ENCODE measurements at places on chromosomes 4 and X.

GRCh38 chrX:129769467-129770154 lies 10.1 kb upstream of the SASH3 start:
- DNase-seq, result no peak

GRCh38 chr4:81498046-81498445 lies 26.3 kb upstream of the RASGEF1B start:
- DNase-seq, result no peak

DNA sequence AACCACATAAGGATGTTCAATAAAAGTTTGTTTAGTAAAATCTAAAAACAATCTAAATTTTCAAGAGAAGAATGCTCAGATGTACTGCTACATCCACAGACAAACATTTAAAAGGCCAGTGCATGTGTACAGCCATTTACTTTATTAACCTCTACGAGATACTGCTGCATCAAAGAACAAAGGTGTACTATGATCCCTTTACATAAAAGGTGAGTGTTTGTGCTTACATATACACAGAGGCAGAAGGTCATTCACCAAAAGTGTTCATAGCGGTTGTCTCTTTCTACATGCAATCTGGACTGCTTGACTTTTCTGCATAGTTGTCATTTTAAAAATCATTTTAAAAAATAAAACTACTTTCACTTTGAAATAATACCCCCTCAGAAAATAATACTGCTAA lies 81.7 kb downstream of the AFAP1 start:
- DNase-seq, result no peak

GRCh38 chr4:86759298-86759697 lies 89.9 kb downstream of the SLC10A6 start:
- no peak for DNase-seq

GRCh38 chr4:5238173-5238572 lies 186.9 kb downstream of the STK32B start:
- no peak for DNase-seq

DNA sequence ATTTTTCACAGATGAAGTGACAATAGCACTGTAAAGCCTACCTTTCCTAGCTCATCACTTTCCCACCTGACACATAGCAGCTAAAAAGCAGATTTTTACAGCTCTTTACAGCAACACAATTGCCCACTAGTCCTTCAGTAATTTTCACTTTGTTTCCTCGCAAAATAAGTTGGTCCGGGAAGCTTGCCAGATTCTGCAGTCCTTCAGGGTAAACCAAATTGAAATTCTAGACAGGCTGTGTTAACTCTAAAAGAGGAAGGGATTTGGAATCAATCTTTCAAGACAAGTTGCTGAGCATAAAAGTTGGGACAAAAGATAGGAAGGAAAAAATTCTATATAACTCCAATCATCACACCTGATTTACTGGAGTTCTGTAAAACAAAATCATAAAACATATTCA lies 8.7 kb downstream of the C1QTNF7 start:
- no peak for DNase-seq

- no peak for DNase-seq
Measured at GRCh38 chr4:164949448-164950143, 27.9 kb downstream of the TRIM61 start.

DNA sequence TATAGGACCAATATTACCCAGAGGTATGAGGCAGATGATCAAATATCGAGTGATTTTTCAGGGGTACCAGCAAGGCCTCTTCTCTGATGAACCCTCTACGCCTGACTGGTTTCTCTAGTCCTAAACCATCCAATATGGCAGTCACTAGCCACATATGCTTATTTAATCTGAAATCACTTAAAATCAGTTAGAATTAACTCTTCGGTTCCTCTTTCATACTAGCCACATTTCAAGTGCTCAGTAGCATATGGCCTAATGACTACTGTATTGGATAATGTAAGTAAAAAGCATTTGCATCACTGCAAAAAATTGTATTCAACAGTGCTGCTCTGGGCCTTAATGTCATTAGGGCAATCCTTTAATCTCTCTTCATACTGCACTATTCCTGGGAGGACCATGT lies 4.4 kb upstream of the APBB2 start:
- no peak for DNase-seq

GRCh38 chr4:22745234-22745633 lies 52.5 kb downstream of the GBA3 start:
- no peak for DNase-seq

DNA sequence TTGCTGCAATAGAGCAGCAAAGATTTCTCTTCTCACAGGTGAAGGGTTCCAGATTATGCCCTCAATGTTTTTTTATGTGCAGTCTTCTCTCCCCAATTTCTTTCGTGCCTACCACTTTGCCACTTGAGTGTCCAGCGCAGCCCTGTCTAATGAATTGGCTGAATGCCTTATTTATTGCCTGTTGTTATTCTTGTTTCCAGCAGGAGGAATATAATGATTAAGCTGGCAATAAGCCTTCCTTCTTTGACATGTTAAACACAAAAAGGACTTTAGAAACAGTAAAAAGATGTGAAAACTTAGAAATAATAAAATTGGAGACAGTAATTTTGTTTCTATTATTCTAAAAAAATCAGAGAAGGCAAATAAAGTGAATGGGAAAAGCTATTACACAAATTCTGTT lies 34.6 kb upstream of the FRAS1 start:
- DNase-seq, result no peak

DNA sequence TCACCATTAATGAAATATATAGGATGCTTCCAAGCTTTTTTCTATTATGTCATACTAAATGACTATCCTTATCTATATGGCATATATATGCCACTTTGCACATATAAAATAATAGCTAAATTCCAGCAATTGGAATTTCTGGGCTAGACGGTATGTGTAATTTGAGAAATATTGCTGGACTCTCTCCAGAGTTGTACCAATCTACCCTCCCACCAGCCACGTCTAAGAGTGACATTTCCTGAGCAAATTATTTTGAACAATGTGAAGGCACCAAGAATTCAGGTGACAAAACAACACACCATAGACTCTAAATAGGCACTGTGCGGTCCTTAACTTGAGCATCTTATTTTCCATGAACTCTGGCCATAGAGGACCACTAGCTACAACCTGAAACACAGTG lies 62.3 kb downstream of the RFC1 start:
- DNase-seq, result no peak

- no peak for DNase-seq
Measured at GRCh38 chrX:114959729-114960128, 57.7 kb downstream of the IL13RA2 start.

GRCh38 chrX:103446665-103447302 lies 70.4 kb downstream of the BEX3 start:
- no peak for DNase-seq

- DNase-seq, result no peak
Measured at GRCh38 chr4:3466691-3467600, 3.8 kb downstream of the DOK7 start.

- peak; percentile 46 for DNase-seq
Measured at GRCh38 chrX:25083661-25084060, 67.9 kb upstream of the ARX start.

Measured in epithelial cell of prostate (primary cell).